NCI-H1930 (cell line): ENCODE measurements at places on chromosomes 11 and 22.

GRCh38 chr11:109733245-109733644 is 311.3 kb downstream of the C11orf87 start:
- no peak for DNase-seq

DNA sequence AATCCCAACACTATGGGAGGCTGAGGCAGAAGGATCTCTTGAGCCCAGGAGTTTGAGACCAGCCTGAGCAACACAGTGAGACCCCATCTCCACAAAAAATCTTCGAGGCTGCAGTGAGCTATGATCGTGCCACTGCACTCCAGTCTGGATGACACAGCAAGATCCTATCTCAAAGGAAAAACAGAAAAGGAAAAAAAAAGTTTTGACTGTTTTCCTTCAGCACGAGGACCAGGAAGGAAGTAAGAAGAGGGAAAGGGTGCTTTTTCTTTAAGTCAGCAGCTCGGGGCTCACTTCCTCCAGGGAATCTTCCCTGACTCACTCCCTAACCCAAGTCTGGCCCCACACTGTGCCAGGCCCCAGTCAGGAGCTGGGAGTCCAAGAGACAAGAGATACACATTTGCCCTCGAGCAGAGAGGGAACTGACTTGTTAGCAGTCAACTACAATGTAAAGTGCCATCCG is 14.2 kb downstream of the ARRB1 start:
- DNase-seq = no peak

- no peak for DNase-seq
These were observed 341.0 kb downstream of the DYNC2H1 start for GRCh38 chr11:103450241-103450640.

DNA sequence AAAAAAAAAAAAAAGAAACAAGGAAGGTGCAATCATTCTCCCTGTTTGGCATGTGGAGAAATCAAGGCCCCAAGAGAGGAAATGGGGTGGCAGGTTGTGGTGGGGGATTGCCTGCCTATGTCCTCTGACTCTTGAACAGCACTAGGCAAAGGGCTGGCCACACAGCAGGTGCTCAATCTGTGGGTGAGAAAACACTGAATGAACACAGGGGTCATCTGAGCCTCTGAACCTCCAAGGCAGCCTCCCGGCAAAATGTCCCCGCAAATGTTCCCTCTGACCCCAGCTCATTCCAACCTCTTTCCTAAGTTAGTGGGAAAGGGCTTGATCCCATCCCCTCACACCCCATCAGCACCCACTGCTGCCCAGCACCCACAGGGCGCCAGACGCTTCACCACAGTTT is 4.6 kb downstream of the PLA2G6 start:
- DNase-seq = no peak

- no peak for DNase-seq
These were observed 1102.6 kb downstream of the DLG2 start for GRCh38 chr11:84524422-84525051.

DNA sequence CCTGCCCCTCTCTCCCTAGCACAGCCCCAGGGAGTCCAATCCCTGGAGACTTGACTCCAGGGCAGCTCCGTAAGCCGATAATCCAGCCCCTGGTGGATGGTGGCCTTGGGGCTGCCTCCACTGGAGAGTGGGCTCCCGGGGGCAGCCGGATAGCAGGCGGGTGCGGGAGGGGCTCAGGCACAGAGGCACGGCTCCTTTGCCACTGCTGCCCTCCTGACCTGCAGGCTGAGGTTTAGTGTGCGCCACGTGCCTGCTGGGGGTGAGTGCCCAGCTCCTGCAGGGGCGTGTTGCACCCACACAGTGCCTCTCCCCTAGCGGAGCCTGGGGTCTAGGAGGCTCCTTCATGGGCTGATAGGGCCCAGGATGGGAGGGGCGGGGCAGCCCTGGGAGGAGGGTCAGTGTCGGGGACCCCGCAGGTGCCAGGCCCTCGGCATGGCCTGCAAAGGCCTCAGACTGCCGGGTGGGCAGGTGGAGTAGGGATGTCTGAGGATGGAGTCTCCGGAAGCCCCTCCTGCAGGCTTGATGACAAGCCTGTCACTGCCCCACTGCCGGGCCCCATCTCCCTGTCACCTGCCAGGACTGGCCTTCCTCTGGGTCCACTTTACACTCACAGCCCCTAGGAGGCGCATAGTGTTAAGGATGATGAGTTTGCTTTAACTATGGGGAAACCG is 5.6 kb downstream of the DUSP8 start:
- no peak for DNase-seq

- DNase-seq = no peak
These were observed 123.2 kb upstream of the SORL1-AS1 start for GRCh38 chr11:121575963-121576290.

DNA sequence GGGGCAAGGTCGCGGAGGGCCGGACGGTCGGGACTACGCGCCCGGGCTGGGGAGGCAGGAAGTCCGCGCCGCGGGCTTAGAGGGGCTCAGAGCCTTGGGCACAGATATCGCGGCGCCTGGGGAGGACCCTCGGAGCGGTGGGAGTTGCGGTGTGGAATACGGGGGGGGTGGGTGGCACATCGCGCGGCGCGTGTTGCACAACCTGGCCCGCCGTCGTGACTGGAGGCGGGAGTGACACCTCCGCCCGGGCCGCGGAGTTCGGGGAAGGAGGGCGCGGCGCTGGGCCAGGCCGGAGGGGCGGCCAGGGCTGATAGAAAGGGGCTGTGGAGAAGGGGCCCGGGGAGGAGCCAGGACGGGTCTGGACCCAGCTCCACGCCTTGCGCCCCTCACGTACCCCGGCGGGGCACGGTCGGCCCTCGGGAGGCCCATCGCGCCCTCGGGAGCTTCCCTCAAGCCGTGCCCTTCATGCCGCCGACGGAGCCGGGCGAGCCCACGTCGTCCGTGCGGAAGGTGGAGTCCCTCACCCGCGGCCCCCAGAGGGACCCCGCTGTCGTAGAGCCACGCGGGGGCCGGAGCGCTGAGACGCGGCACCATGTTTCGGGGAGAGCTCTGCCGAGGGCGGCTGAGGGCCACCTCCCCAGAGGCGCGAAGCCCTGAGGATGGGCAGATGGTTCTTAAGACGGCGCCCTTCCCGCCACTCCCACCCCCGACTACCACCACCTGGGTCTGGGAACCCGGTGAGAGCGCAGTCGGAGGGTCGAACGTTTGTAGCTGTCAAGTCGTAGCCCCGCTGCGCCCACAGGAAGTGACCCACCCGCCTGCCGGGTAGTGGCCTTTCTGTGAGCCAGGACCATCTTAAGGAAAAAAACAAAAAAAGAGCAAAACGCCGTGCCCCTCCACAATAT is 729 bp downstream of the IL17RA start:
- DNase-seq = no peak

DNA sequence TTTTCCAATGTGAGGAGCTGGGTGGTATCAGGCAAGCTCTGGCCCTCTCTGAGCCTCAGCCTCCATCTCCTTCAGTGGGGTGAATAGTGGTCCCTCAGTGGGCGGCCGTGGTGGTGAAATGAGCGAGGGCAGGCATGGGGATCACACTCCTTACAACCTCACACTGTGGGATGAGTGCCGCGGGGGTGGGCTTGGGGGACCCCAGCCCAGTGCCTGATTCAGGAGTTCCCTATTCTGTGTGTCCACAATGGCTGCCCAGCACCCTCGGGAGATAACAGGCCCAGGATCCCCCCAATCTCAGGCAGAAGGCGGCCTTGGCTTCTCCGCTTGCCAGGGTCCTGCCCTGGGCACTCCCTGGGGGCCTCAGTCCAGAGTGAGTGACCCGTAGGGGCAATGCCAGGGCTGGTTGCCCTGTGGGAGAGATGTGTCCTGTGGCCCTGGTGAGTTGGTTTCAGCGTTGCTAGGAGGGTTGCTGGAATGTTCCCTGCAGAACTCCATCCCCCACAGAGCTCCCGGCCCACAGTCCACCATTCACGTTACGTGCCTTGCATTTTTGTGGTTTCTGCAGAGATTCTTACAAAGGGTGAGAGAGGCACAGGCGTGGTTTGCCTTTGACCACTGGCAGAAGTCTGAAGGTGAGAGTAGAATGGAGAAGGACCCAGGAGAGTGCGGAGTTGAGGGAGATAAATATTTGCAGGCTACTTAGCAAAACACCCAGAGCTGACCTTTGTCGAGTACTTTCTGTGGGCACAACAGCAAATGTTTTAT is 2.9 kb downstream of the ALDH3B1 start:
- no peak for DNase-seq

DNA sequence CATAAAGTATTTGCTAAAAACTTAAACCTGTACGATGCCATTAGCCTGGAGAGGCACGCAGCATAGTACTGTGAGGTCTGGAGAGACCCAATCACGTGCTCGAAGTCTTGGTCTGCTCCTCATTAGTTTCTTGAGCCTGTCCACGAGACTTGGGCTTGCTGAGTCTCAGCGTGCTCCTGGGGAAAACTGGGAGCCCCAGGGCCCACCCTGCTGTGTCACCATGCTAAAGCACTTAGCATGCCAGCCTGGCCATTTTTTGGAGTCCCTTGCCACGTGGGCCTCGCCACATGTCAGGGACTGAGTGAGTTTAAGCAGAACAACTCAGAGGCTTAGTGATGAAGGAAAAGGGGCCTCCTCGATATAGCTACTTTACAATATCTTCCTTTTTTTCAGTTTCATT is 2.6 kb downstream of the CDC45 start:
- no peak for DNase-seq

GRCh38 chr11:2097356-2097997 is 41.7 kb downstream of the IGF2 start:
- no peak for DNase-seq

GRCh38 chr11:122843281-122844141 is 5.2 kb downstream of the CRTAM start:
- no peak for DNase-seq

GRCh38 chr11:61122761-61123160 is 20.5 kb downstream of the CD5 start:
- no peak for DNase-seq

DNA sequence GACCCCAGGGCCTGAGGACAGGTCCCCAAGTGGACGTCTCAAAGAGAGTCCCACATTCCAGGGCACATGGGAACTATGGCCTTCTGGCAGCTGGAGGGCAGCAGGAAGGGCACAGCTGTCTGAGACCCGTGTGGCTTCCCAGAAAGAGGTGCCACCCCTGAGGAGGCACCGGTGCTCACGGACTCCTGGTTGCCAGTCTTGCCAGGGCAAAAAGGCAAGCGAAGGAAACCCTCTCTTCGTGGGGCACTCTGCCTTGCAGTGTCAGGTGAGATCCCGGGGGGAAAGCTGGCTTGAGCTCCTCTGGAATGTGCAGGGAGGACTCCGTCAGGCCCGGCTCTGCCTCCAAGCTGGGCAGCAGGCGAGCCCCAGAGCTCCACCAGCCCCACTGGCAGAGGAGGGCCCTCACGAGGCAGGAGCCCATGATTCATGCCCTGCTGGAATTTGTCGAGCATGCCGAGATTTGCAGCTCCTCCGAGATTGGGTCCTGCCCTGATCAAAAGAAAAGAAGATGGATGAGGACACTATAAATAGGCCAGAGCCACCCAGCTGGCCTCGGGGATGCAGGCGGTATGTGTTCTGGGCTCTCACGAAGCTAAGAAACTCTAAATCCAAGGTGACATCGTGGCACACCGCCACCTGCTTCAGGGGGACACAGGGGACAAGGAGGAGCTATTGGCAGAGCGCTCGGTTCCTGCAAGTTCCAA is 9.9 kb upstream of the CELSR1 start:
- no peak for DNase-seq

- DNase-seq = no peak
These were observed 65.2 kb downstream of the ARFGAP3 start for GRCh38 chr22:42791721-42792452.

DNA sequence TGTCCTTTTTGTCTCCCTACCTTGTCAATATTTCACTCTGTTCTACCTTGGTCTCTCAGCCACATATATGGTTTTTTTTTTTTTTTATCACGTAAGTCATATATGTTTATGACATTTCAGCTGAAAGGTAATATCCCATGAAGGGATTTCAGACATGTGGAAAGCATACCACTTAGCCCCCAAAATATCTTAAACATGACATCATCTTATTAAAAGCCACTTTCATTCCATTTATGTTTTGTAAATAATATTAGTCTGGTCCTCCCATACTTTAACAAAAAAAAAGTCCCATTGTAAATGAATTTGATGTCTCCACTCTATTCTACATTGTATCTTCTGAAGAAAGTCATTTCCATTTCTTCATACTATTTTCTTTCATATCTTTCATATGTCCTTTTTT is 85.4 kb downstream of the CSTPP1 start:
- no peak for DNase-seq

GRCh38 chr22:37074537-37074936 is 23.0 kb downstream of the KCTD17 start:
- no peak for DNase-seq

DNA sequence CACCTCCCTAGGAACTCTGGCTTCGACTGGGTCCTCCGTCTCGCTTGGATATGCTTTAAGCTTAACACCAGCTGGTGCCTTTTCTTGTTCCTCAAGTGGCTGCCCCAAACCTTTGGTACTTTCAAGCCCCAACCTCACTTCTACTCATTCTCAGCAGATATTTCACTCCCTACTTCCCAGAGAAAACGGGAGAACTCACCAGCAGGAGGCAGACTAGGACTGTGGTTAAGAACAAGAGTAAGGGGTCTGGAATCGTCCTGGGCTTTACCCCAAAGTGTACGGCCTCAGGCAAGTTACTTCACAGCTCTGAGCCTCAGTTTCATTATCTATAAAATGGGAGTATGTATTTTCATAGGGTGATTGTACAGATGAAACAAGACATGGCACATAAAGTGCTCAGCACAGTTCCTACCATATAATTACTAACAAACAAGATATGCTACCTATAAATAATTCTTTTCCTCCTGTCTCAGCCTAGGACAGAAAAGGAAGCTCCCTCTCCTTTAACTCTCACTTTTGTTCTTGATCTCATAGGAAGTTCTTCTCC is 37.8 kb downstream of the PAMR1 start:
- no peak for DNase-seq

DNA sequence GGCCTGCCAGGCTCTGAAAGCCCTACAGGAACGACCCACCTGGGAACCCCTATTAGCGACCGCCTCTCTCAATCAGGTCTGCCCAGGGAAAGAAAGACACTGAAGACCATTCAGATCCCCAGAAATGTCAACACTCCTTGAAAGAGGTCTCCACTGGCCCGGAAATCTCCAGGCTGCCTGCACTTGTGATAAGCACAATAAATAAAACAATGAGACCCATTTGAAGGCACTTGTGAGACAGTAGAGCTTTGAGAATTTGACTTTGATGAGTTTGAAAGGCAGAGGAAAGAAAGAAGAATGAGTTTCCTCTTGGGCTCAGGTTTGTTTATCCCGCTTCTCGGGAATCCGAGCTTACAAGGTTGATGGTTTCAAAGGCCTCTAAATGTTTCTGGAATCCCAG is 416.3 kb downstream of the BUD13 start:
- DNase-seq = no peak

DNA sequence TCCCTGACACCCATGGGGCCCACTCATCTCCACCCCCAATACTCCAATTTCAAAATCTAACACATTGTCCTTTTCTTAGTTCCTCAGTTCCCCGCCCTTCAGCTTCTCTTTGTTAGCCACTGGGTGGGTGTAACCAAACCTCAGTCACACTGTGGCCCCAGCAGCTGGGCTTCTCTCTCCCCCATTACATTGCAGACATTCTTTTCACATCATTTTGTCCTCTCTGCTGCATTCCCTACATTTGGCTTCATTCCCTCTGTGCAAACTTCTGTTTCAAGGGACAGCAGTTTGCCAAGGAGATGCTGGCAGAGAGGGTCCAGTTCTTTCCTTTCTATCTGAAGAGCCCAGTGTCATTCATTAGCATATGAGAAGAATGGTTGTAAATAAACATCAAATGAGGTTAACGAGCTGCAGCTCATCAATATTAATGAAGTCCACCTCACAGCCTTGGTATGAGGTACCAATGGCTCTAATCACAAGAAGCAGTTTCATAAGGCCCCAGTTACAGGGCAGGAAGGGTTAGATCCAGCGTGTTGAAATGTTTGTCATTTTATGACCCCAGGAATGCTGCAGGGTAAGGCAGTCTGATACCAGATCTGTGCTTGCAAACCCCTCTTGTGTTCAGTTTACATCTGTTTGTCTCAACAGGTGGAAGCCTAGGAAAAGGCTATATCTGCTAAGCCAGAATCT is 72.3 kb downstream of the ARFGAP2 start:
- no peak for DNase-seq
